ENCODE measurements at places on chromosomes 3 and 15.

GRCh38 chr15:25832158-25832557 lies 31.0 kb downstream of the ATP10A start:
- no peak for DNase-seq

DNA sequence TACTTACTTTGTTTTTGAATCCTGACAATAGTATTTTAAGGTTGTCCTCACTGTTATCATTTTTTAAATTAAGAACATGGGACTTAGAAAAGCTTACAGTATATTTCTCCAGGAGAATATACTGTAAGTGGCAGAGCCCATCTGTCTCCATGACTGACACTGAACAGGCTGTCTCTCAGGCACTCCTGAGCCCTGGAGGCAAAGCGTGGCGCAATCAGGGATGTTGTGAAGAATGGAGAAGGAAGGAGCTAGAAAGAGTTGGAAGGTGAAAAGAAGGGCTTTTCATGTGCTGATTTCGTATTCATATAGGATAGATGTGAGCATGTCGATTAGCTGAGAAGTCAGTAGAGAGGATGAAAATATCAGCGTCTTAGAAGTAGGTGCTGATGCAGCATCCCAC lies 41.5 kb downstream of the FGF12 start:
- no peak for DNase-seq

DNA sequence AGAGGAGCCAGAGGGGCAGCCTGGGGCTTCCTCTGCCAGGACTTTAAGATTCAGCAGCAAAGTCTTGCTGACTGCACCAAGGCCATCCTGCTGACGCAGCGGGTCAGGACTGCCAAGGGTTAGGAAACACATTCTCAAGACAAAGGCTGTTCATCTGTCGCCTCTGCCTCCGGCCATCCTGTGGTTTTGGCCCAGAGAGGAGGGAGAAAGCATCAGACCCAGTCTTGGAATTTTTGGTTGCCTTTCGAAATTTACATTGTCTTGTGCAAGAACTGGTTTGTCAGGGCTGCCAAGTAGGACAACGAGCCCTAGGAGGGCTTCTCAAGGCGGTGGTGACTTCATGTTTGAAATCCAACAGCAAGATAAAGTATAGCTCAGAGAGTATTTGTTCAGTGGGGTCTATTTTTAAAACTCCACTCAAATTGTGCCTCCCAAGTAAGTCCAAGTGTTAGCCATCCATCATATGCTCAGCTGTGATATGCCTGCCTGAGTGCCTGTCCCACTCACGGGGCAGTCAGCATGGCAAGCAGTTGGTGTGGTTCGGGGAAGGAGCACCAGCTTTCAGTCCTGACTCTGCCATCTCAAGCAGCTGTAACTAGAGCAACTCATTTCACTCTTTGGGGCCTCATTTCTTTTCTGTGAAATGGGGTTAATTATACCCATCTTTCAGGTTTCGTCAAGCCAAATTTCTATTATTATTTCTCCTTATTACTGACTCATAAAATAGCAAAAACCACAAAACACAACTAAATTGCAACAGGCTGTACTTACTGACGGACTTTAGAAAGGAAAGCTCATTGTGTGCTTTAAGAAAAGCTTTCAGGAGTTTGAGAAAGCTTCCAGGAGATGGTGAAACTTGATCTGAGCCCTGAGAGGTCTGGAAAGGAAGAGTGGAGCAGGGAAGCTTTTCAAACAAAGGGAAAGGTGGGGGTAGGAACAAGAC lies 42.4 kb upstream of the RHO start:
- DNase-seq, result no peak

- no peak for DNase-seq
Observed at GRCh38 chr3:190378240-190378891, 9.6 kb upstream of the CLDN16 start.

- DNase-seq, result no peak
Observed at GRCh38 chr15:62360332-62361097, 195.4 kb upstream of the C2CD4B start.

GRCh38 chr3:5016211-5017161 lies 37.2 kb downstream of the BHLHE40 start:
- DNase-seq, result no peak

- no peak for DNase-seq
Observed at GRCh38 chr15:88609344-88610090, 11.6 kb upstream of the AEN start.

DNA sequence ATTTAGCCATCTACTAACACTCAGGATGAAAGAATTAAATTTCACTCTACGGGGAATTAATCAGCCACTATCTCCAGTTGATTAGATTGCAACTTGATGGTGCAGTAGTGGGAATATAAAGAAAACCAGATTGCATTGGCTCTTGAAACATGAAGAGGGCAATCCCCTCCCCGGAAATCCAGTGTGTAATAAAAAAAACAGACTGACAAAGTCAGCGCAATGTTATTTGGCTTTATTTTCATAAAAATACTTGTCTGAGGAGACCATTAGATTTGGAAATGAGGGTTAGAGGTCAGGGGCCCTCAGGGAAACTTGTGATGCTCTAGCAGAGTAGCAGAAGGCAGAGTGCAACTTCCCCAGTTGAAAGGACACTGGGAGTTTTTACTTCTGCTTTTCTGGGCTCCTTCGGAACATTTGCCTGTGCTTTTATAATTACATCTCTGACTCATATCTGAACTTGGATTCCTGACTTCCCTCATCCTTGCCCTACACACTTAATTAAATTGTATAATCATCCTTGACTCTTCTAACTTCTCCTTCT lies 326.8 kb downstream of the TUSC7 start:
- no peak for DNase-seq

DNA sequence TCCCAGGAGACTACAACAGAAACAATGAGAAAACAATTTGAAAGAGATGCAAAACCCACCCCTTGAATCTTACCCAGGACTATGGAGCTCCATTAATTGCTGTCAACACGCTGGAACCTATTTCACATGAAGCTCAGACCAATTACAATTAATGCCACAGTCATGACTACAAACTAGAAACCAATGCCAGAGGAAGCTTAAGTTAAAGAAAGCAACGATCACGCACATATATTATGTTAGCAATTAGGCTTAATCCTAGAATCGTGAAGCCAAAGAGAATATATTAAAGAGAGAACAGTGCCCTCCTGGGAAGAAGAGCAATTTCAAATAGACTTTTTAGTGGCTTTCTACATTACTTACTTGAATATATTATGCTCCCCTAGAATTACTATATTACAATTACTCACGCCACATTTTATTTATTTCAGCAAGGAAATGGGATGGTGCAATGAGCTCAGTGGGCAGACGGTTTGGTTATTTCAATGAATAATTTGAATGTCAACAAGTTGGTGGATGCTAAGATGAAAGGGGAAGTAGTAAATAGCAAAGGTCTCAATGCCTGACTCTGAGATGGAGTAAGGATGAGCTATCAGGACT lies 125.5 kb downstream of the GREM1 start:
- no peak for DNase-seq

- DNase-seq, result no peak
Observed at GRCh38 chr3:36756269-36756668, 8.1 kb downstream of the DCLK3 start.

- DNase-seq, result no peak
Observed at GRCh38 chr3:132164469-132165092, 129.8 kb upstream of the CPNE4 start.

DNA sequence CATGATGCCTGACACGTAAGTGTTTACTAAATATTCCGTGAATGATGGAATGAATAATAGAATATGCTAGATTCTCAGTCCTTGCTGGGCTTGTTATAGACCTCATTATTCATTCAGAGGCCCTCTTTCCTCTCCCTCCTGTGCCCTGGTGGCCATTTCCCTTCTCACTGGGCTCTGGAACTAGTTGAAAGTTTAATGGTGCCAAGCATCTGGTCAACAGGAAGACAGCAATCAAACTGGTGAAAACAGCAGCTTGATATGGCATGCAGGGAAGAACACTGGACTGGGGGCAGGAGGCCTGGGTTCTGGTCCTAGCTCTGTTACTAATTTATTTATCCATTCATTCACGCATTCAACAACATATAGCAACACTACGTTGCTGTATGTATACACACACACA lies 3.7 kb upstream of the APOD start:
- no peak for DNase-seq

- no peak for DNase-seq
Observed at GRCh38 chr3:107117156-107117555, 260.1 kb upstream of the CCDC54 start.

GRCh38 chr15:72809329-72809728 lies 25.8 kb upstream of the ADPGK start:
- DNase-seq, result no peak

DNA sequence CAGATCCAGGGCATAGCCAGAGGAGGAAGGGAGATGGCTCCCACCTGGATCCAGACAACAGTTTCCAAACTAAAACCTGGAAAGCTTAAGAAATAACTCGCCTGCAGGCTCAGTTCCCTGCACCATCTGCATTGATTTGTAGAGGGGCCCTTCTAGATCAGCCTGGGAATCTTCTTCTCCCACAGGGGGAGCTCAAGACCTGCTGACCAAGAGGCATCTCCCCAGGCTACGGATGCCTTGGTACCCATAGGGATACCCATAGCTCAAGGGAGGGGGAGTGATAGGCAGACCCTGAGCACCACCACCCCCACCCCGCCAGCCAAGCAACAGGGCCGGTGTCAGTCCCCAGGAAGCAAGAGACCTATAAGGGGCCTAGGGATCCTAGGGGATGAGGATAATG lies 28.0 kb upstream of the DCLK3 start:
- no peak for DNase-seq

- no peak for DNase-seq
Observed at GRCh38 chr3:169435193-169435592, 228.3 kb downstream of the MECOM start.

DNA sequence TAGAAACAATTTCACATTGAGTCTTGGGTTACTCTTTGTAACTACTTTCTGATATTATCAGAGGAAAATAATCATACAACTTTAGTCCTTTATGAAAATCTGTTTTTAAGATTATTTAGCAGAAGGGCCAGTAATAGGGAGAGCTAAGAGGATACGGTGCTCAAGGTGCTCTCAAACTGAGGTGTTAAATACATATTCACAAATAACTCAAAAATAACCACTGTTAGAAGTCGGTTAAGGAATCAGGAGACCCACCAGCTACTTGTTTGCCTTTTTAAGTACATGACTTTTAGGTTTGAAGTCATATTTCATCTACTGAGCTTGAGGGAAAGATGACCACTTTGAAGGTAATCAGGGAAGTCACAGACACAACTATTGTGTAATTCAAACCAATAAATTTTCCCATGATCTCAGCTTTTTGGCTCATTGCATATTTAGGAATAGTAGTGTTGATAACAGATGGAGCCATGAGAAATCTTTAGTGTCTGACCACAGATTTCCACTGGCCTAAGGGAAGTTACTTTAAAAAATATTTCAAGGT lies 1.4 kb upstream of the RSRC1 start:
- no peak for DNase-seq

DNA sequence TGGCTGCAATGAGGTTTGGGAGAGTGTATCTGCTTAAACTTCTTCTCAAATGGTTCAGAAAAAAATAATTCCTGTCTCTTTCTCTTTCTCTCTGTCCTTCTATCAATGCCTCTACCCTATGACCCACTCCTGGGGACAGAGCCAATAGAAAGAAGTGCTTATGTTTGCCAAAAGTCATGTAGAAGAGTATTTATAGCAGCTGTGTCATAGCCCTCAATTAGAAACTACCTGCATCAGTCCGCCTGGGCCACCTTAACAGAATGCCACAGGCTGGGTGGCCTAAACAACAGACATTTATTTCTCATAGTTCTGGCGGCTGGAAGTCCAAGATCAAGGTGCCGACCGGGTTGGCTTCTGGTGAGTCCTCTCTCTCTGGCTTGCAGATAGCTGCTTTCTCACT lies 92.5 kb downstream of the HMG20A start:
- DNase-seq, result no peak

DNA sequence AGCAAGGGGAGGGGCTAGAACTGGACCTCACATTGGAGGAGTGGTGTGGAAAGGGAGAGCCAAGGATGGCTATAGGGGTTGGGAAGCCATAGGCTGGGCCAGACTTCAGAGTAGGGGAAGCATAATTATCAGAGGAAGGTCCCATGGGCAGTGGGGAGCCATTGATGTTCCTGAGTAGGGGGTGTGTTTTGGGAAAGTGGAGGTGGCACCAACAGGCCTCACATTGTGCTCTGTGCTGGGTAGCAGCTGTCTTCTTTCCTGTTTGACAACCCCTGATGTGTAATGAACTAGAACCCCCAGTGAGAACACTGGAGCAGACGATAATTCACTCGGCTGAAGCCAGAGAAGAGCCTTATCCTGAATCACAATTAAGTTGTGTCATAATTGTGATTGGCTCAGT lies 41.2 kb downstream of the SLC6A11 start:
- no peak for DNase-seq

- DNase-seq, result no peak
Observed at GRCh38 chr3:177580437-177580836, 383.2 kb upstream of the TBL1XR1 start.

GRCh38 chr15:31887246-31887645 lies 143.1 kb upstream of the CHRNA7 start:
- no peak for DNase-seq

DNA sequence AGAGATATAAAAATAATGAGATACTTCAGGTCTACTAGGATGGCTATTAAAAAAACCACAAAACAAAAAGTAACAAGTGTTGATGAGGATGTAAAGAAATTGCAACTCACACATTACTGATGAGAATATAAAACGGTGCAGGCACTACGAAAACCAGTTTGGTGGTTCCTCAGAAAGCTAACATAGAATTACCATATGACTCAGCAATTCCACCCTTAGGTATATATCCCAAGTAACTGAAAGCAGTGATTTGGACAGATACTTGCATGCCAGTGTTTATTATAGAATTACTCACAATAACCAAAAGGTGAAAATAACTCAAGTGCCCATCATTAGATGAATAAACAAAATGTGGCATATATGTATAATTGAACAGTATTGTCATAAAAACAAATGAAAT lies 87.5 kb upstream of the MELTF start:
- DNase-seq, result no peak
